ENCODE measurements at places on chromosomes 4 and X. TPM values are rescaled to one million over a fixed set of nuclear protein-coding genes. Genes with fewer than 3 reads are reported as not detected.

DNA sequence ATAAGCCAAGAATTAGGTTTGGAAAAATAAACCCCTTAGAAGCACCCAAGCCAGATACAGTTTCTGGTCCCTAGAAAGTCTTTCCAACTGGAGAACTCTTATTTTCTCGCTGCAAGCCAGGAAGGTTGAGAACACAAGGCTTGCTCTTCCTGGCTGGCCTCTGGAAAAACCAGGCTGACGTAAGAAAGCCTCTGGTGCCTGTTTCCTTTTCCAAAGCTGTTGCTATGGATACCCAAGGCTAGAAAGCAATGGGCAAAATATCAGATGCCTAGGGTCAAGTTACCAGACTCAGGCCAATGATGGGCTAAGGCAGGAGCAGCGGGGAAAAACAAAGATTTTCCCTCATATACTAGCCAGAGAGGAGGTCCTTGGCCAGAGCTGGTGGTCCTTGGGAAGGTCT lies 281.6 kb downstream of the KLHL13 start:
- no peak for DNase-seq
- H3K27ac ChIP-seq = no peak overlapping the region
- H3K36me3 ChIP-seq = no peaks in the 10 kb centered on the region
- no peaks in the 10 kb centered on the region for H3K4me1 ChIP-seq

- peaks cover 52% of the 10 kb centered on the region for H3K4me1 ChIP-seq
- H3K27me3 ChIP-seq = no peaks in the 10 kb centered on the region
- H3K36me3 ChIP-seq = no peaks in the 10 kb centered on the region
- H3K27ac ChIP-seq = peak overlapping the region; percentile 59
Measured at GRCh38 chr4:17013382-17014006, 115.0 kb upstream of the LDB2 start.

GRCh38 chr4:40335525-40335894 lies 377 bp downstream of the CHRNA9 start:
- peak overlapping the region; percentile 54 for H3K27ac ChIP-seq
- H3K4me3 ChIP-seq = peak overlapping the region; percentile 43
- no peaks in the 10 kb centered on the region for H3K36me3 ChIP-seq
- peaks cover 39% of the 10 kb centered on the region for H3K4me1 ChIP-seq

- peaks cover 17% of the 10 kb centered on the region for H3K36me3 ChIP-seq
- peaks cover 1% of the 10 kb centered on the region for H3K27me3 ChIP-seq
- peak overlapping the region; percentile 7 for H3K27ac ChIP-seq
- H3K4me1 ChIP-seq = peaks cover 45% of the 10 kb centered on the region
- H3K4me3 ChIP-seq = no peak overlapping the region
- DNase-seq = no peak
Measured at GRCh38 chr4:147863111-147863747, 131.3 kb downstream of the ARHGAP10 start.

Gene TMPRSS11A
- total RNA-seq = not detected

Gene L1CAM
- 58.0 TPM for total RNA-seq

Gene FRYL
- total RNA-seq = 34.3 TPM

Gene SLC10A4
- not detected for total RNA-seq

Gene TLR10
- total RNA-seq = not detected

Gene ZMYM3
- total RNA-seq = 27.0 TPM

Gene DIAPH2
- 13.5 TPM for total RNA-seq
